Metanephros (tissue), 2 donors: ENCODE measurements at places on chromosomes 4 and X. TPM values are rescaled to one million over a fixed set of nuclear protein-coding genes. Genes with fewer than 3 reads are reported as not detected.

The PDGFC gene
- 40.4 TPM for total RNA-seq

The LARP7 gene
- total RNA-seq = 22.6 TPM

The BOD1L1 gene
- 38.9 TPM for total RNA-seq

The MXRA5 gene
- total RNA-seq = 23.9 TPM
